ENCODE measurements at places on chromosomes 3 and 15.

DNA sequence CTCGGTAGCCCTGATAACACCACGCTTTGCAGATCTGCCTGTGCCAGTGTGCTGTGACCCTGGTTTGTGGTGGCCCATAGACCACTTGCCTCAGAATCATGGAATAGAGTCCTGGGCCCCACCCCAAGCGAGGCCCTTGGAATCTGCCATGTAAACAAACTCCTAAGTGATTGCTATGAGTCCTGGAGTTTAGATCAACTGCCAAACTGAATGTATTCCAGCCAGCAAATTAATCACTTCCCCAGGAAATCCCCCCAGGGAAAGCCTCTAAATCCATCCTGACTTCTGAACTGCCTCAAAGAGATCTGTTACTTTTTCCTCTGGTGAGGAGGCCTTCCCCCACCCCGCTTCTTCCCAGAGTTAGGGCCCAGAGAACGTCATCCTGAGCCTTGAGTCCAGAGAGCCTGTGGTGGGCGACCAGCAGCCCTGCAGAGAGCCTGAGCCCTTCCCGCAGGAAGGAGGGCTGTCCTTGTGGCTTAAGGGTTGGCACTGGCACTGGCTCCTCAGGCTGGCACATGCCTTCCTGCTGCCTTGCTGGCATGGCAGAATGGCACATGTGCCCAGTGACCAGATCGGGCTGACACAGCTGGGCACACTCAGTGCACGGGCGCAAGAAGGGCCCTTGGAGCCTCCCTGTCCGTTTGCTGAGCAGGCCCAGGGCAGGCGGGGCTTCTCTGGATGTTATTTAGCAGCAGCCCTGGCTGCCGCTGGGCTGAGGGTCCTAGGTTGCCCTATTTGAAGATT lies 50.6 kb upstream of the PLXNA1 start:
- no peak for DNase-seq

DNA sequence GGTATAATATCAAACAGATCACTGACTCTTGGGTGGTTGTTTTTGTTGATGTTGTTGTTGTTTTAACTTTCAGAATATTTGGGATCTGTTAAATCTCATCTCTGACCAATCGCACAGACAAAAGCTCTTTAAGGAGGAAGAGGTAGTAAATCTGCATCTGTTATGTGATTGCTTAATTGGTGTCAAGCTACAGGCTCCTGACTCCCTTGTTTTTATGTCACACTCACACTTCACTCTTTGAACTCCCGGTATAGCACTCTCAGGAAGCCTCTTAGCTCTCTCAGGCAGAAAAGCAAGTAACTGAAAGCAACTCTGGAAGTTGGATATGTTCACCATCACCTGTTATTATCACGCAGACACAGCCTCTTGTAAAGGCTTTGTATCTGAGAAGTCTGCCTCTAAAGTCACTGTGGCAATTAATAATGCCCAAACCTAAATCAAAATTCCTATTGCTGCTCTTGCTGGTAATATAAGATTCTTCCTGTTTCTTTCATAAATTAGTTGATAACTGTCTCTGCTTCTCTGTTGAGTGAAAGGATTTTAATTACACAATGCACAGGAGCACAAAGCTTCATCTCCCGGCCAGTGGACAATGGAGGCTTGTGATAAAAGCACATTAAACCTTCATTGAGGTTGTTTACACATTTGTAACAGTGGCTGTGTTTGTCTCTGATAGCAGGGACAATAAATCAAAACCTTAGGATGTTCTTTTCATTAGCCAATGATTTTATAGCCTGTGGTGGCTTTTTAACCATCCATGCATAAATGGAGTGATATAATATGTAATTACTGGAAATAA lies 576.7 kb downstream of the MFSD1 start:
- no peak for DNase-seq

- no peak for DNase-seq
These were observed 142.4 kb downstream of the TCF12 start for GRCh38 chr15:57060799-57061198.

DNA sequence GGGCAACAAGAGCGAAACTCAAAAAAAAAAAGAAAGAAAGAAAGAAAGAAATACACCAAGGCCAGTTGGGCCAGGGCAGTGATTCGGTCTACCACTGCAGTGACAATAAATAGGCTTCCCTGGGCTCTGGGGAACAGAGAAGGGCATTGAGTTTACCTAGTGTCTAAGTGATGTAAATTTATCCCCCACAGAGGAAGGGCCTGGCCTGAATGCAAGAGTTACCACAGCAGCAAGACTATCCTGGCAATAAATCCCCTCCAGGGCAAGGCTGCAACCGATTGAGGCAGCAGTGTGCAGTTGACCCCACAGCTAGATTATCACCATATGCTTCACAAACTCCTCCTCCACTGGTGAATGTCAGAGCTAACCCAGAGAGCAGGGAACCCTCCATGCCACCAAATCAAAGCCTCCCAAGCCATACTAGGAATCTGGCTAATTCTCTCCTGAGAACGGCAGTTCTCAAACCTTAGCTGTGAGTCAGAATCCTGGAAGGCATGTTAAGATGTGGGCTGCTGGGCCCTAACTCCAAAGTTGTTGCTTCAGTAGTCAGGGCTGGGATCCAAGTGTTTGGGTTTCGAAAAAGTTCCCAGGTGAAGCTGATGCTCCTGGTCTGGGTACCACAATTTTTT lies 64.3 kb upstream of the GATM start:
- DNase-seq, result no peak

- no peak for DNase-seq
These were observed 41.0 kb upstream of the ZNF280D start for GRCh38 chr15:56774356-56774755.

DNA sequence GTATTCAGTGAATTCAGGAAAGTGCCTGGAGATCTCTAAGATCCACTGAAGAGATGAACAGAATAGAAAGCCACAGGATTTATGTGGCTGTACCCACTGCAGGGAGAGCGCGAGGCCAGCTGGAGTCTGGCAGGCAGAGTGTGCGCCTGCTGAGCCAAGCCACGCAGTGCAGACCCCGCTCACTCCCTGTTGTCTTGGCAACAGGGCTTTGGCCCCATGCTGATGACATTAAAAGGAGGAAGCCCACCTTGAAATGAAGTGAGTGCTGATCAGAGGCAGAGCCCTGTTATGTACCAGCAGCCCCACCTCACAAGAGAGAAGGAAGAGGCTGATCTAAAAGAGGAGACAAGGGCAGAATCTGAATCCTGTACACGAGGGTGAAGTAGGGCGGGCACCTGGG lies 36.7 kb downstream of the PXYLP1 start:
- DNase-seq, result no peak

DNA sequence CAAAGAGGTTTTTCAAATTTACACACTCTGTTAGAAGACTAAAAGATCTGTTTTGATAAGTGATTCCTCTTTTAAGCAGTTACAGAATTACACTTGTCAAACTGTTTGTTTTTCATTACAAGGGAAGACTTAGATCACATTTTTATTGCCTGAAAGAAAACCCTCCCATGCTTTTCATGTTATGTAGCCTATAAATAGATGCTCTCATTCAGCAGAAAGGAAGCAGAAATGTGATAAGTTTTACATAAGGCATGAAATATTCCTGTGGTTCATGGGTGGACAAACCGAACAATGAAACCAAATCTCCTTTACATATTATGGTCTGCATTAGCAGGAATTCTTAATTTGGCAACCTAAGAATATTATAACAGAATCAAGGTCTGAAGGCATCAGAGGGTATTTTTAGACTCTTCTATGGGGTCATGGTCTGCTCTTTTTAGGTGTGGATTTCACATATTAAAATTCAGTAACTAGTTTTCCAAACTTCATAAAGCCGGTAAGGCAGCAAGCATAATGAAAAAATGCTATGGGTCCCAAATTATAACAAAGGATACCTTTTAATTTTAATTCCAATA lies 37.3 kb upstream of the FXR1 start:
- DNase-seq, result no peak

DNA sequence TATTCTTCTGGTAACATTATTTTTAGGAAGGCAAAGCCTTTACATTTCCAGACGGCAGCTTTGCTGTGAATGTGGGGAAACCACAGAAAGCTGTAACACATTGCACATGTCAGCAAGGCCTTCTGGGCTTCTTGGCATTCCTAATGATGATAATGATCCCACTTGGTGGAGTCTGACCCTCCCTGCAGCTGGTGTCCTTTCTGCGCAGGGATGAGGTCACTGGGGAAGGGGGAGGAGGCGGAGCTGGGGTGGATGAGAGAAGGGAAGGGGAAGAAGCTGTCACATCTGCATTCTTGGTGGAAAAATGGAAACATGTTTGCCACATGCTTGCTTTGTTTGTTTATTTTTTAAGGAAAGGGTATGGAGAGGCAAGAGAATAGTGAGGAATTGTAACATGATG lies 68.6 kb downstream of the FILIP1L start:
- DNase-seq, result no peak

DNA sequence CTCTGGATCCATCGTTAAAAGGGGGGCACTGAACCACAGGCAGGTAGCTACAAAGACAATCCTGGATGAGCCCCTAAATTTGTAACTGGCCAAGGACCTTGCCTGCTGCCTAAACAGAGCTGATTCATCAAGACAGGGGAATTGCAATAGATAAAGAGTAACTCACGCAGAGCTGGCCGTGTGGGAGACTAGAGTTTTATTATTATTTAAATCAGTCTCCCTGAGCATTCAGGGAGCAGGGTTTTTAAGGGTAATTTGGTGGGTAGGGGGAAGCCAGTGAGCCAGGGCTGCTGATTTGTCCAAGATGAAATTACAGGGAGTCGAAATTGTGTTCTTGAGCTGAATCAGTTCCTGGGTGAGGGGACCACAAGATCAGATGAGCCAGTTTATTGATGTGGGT lies 885.1 kb upstream of the CADM2 start:
- no peak for DNase-seq

GRCh38 chr3:165837801-165838200 lies 578 bp upstream of the BCHE start:
- DNase-seq, result no peak

DNA sequence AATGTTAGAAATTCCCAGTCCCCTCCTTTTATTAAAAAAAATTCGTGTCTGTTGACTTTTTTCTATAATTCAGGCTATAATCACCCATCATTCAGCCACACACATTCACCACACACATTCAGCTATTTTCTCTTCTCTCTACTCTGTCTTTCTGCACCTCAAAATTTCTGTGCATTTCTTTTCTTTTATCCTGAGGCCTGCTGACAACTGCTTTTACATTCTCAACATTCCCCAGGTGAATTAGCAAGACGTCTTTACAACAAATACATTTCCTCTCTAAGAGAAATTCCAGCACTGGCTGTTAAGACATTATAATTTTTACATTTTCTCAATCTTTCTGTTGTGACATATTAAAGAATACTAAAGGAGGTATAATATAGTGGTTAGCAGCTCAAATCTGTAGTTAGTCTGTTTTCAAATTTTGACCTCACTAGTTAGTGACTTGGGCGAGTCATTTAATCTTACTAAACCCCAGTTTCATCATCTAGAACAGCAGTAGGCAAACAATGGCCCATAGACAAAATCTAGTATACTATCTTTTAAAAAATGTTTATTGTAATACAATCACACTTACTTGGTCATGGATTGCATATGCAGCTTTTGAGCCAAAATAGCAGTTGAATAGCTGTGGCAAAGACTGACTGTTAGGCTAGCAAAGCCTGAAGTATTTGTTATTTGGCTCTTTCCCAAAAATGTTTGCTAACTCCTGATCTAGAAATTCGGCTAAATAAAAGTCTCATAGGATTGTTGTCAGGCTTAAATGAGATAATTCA lies 350.7 kb downstream of the NSUN3 start:
- DNase-seq, result no peak

DNA sequence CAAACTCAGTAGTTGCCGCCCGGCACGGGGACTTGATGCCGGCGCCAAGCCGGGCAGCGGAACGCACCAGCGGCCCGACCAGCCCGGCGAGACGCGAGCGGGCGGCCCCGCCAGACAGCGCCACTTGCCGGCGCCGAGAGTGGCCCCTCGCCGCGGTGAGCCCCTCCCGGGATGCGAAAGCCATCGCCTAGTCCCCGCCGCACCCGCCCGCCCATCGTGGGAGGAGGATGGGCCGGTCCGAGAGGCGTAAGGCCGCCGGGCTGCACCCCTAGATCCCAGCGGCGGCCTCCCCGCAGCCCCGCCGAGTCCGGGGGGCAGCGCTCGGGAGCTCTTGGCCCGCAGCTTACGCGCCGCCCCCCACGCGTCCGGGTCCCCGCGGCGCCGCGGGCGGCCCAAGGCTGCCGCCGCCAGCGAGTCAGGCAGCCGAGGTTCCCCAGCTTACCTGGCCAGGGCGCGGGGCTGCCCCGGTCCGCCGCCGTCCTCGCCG lies 609 bp downstream of the GOLGA8A start:
- DNase-seq, result peak; percentile 29

DNA sequence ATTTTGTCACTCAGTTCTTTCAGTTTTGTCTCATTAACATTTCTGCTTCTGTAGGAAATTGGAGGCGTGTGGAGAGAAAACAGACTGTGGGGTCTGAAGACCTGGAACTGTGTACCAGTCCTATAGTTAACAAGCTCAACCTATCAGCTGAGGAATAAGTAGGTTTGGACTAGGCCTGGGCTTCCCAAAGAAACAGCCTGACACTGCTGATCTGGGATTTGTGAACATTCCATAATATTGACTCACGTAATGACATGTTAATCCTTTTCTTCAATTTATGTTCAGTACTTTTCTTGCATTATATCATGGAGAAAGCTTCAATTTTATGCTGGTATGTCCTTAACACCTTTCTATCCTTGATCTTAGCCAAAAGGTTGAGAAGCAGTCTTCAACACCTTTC lies 181.6 kb upstream of the RORA start:
- DNase-seq, result no peak

- no peak for DNase-seq
These were observed 43.5 kb downstream of the NCK1 start for GRCh38 chr3:136905549-136905948.

GRCh38 chr3:53102601-53103147 lies 27.6 kb downstream of the RFT1 start:
- DNase-seq, result peak; percentile 23
